Kidney (tissue), 22 donors: ENCODE measurements at places on chromosomes 1 and 21. TPM values are rescaled to one million over a fixed set of nuclear protein-coding genes. Genes with fewer than 3 reads are reported as not detected.

GRCh38 chr21:44509539-44509938, 30.5 kb downstream of the KRTAP10-1 start:
- DNase-seq = no peak

GRCh38 chr1:27438621-27439061, 46.2 kb downstream of the GPR3 start:
- DNase-seq = no peak

- DNase-seq = peak; percentile 65
Measured at GRCh38 chr1:58814251-58815068, 30.6 kb upstream of the JUN start.

DNA sequence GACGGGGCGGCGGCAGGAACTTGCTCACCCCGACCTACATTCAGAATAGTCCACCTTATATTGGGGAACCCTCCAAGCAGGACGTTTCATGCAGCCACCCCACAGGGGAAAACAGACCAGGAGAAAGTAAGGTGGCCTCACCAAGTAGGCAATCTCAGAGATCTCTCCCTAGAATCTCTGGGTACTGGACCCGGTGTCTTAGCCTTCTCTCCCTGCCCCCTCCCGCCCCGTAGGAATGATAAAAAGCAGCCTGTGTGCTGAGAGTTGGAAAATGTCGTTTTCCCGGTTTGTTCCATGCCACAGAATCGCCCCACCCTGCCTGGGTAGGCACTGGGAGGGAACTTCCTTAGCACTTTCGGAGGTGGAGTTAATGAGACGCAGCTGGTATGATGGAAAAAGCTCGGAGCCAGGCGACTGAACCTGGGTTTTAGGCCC, 789 bp upstream of the PTPN14 start:
- DNase-seq = peak; percentile 88

The AVPR1B gene
- not detected for polyA plus RNA-seq

DNA sequence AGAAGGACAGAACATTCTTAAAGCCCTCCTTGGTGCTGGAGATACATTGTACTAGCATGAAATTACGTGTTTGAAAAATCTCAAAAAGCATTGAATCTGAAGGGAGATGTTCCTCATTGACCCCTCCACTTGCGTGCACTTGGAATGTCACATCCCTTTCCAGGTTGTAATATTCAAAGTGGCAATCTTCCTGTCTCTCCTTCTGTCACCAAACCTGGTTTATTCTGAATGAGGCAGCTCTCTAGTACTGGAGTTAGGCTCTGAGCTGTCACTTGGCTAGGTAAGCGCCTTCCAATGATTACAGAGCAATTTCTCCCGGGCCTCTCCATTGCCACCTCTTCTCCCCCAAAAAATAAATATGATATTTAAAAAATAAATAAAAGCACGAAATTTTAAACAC, 855 bp downstream of the DSCAM start:
- no peak for DNase-seq

GRCh38 chr1:87056974-87057373, 142.5 kb downstream of the HS2ST1 start:
- DNase-seq = no peak

The TLR5 gene
- polyA plus RNA-seq = 3.7 TPM

The VSIG8 gene
- polyA plus RNA-seq = 8.1 TPM

DNA sequence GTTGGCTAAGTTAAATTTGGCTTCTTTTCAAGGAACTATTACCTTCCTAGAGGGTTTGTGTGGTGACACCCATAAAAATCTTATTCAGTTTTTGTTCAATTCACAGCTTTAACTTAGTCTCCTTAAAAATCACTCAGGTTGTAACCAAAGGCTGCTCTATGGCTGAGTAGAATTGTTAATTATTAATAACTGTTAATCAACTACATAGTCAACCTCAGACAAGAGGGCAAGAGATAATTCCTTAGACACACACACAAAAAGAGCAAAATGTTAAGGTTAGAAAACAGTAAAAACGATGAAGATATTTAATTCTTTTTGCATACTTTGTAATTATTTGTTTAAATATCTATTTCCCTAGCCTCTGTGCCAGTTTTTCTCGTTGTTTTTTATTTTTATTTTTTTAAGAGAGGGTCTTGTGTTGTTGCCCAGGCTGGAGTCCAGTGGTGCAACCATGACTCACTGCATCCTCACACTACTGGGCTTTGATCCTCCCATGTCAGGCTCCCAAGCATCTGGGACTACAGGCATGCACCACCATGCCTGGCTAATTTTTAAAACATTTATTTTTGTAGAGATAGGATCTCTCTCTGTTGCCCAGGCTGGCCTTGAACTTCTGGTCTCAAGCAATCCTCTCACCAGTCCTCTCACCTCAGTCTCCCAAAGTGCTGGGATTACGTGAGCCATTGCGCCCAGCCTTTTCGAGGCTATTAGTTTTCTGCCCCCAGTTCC, 215.2 kb downstream of the DISC1 start:
- DNase-seq = no peak

The KCNN3 gene
- polyA plus RNA-seq = 2.6 TPM

GRCh38 chr1:168390271-168390670, 109.6 kb downstream of the TBX19 start:
- no peak for DNase-seq

DNA sequence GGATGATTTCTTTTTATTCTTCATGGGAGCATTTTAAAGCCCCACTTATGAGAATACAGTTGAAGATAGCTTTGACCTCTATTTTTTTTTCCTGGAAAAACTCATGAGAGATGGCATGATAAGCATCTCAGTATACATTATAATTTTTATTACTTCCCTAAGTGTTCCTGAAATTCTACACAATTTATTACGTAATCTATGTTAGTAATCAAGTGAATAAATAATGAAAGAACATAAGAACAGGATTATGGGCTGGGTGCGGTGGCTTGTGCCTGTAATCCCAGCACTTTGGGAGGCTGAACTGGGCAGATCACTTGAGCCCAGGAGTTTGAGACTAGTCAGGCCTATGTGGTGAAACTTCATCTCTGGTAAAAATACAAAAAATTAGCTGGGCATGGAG, 13.2 kb upstream of the PRKAA2 start:
- DNase-seq = no peak

- DNase-seq = peak; percentile 88
Measured at GRCh38 chr1:33256471-33257206, at the start of gene ZNF362. Gene ZNF362 (plus strand): TSS chr1:33256492. CDS start chr1:33270575, 14,083 bp downstream.
